ENCODE measurements at places on chromosomes 7 and 10. TPM values are rescaled to one million over a fixed set of nuclear protein-coding genes. Genes with fewer than 3 reads are reported as not detected.

Gene PURB
- total RNA-seq, result 23.9 TPM

DNA sequence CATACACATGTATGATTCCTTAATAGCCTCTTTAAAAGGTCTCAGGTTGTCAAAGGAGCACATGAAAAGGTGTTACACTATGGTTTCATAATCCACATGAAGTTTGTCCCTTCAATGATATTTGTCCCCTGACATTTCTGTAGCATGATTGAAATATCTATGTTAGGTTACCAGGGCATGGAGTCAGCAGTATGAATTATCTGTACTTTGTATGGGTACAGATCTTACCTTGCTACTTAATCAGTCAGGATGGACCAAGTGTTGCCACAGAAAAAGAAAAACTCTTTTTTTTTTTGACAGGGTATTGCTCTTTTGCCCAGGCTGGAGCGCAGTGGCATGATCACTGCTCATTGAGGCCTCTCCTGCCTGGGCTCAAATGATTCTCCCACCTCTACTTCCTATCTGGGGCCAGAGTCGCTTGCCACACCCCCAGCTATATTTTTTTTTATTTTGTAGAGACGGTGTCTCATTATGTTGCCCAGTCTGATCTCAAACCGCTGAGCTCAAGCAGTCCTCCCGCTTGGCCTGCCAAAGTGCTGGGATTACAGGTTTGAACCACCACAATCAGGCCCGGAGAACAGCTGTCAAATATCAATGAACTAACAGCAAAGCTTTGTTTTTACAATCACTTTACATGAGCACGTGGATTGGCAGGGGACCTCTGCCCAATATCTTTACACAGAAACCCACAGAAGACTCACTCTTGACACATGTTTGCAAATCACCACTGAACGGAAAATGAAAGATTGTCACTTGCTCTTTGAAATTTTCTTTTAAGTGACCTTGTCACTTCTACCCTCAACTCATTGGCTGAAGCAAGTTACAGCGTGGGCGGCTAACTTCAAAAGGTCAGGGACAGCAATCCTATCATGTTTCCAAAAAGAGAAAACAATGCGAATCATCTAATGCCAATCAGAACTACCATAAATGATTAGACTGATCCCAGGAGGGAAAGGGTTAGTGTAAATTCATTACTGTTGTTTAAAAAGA, 140.2 kb downstream of the PRKG1 start:
- no peak for DNase-seq
- H3K4me3 ChIP-seq, result no peak overlapping the region
- no peak overlapping the region for H3K27ac ChIP-seq
- no peaks in the 10 kb centered on the region for H3K36me3 ChIP-seq
- H3K27me3 ChIP-seq, result no peaks in the 10 kb centered on the region

DNA sequence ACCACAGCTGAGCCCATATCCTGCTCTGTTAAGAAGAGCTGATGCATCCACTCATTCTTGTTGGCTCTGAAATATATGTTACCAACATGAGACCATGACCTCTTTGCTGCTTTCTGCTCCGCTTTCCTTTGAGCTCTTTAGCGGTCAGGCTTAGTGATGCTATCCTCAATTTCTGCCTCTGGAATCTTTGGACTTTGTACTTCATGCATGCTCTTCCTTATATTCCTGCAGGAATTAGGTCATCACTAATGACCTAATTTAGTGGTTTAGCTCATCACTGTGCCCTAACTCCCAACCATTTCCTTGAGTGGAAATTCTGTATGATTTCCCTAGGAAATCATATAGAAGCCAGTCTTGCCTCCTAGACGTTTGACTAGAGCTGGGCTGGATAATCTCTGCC, 119.5 kb downstream of the AOAH start:
- no peak for DNase-seq
- H3K36me3 ChIP-seq, result no peaks in the 10 kb centered on the region
- H3K4me3 ChIP-seq, result no peak overlapping the region
- no peaks in the 10 kb centered on the region for H3K27me3 ChIP-seq

- H3K4me1 ChIP-seq, result peaks cover 6% of the 10 kb centered on the region
- no peak for DNase-seq
- no peak overlapping the region for H3K4me3 ChIP-seq
- no peaks in the 10 kb centered on the region for H3K27me3 ChIP-seq
- no peak overlapping the region for H3K27ac ChIP-seq
Observed at GRCh38 chr10:101027106-101027720, 3.7 kb downstream of the PDZD7 start.
